Esophagus muscularis mucosa (tissue), 4 donors: ENCODE measurements at places on chromosomes 1 and 21. TPM values are rescaled to one million over a fixed set of nuclear protein-coding genes. Genes with fewer than 3 reads are reported as not detected.

GRCh38 chr21:39971956-39972355, 104.7 kb downstream of the PCP4 start:
- no peak for DNase-seq

DNA sequence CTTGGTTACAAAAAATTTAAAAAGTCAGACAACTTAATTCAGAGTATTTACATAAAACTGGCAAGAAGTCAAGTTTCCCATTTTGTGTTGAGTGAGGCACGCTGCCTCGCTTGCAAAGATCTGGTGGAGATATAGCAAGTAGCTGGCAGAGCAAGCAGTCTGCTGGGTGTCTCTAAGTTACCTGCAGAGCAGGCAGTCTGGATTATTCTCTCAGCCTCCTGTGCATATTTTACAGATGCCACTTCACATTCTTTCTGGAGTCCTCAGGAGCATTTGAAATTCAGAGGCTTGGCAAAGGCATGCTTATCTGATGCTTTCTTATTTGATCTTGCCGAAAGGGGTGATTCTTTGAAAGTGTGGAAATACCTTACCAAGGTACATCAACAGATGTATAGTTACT, 640.4 kb upstream of the ADGRL4 start:
- DNase-seq = no peak

GRCh38 chr1:36253161-36253862, 29.1 kb downstream of the THRAP3 start:
- no peak for DNase-seq

GRCh38 chr1:92276082-92276481, 22.7 kb downstream of the GLMN start:
- no peak for DNase-seq

GRCh38 chr1:214369364-214369763, 88.4 kb downstream of the SMYD2 start:
- no peak for DNase-seq

DNA sequence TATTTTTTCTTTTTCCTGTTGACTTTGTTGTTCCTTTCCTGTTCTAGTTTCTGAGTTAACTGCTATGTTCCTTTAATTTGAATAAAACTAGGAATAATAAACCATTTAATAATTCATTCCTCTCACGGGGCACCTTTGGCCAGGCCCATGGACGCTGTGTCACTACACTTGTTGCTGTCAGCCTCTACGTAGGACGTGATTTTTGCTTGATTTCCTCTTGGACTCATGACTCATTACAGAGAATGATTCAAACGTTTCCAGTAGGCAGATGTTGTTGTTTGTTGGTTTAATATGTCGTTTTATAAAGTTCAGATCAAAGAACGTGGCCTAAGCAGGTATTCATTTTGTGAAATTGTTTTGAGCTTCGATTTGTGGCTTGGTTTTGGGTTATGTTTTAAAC, 9.1 kb upstream of the SLC19A1 start:
- DNase-seq = no peak

DNA sequence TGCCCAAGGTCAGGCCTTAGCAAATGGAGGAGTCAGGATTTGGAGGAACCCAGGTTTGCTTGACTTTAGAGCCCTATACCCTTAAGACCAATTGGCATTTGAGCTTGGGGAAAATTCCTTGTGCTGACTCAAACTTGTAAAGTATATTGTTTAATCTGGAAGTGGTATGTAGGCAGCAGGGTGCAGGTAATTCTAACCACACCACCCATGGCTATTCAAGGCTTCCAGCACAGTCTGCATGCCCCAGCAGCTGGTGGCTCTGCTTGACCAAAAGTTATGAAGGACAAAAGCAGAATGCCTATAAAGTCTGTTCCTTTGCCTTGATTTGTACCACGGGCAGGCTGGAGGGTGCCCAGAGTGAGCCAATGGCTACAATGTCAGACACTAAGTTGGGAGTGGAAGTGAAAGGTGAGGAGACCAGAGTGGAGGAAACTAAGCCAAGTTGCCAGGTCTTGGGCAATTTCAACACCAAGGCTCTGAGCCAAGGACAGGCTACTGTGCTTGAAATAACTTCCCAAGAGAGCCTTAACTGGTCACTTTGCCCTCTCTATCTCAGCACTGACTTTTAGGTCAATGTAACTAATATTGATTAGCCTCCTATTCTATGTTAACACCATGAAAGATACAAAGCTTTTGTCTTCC, 4.7 kb upstream of the G0S2 start:
- no peak for DNase-seq

GRCh38 chr1:27752360-27752759, 20.7 kb upstream of the STX12 start:
- DNase-seq = no peak

- DNase-seq = no peak
These were observed 13.8 kb downstream of the USP25 start for GRCh38 chr21:15743593-15743992.

DNA sequence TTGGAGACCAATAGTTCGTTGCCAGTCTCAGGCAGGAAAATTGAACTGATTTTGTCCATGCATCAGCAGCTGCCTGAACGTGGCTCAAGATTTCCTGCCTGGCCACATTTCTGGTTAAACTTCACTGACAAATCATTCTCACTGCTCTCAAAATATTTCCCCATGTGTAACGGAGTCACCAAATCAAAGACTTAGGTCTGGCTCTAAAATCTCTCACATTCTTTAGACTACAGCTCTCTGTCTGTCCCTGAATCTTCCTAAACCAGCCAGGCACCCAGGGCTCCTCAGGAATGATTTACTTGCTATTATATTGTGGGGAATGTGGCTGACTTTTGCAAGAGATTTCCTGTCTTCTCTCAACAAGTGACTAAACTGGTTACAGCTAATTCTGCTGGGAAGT, 49.2 kb upstream of the GJA8 start:
- DNase-seq = no peak

GRCh38 chr1:21048462-21048861, 128.2 kb downstream of the EIF4G3 start:
- DNase-seq = no peak

DNA sequence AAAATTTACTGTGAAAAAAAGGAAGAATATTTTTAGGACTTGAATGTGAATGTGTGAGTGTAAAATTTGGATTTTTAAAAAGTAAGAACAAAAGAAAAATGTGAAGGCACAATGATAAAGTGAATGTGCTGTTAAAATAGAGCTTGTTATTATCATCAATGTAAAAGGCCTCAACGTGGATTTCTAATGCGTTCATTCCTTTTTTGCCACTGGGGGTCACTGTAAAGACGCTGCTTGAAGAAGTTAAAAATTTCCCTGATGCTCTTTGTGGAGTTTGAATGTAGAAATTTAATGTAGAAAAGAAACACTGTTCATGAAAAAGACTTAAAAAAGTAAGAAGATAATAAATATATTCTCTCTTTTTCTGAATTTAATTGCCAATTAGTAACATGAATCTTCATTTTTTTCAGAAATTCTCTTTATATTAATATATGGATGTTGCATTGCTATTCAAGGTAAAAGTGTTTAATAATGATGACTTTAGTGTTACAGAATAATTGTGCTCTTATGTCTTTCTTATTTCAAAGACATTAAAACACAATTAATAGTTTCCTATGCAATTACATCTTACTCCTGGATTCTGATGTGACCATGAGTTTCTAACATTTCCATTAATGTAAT, 161.5 kb downstream of the DNM3 start:
- no peak for DNase-seq

DNA sequence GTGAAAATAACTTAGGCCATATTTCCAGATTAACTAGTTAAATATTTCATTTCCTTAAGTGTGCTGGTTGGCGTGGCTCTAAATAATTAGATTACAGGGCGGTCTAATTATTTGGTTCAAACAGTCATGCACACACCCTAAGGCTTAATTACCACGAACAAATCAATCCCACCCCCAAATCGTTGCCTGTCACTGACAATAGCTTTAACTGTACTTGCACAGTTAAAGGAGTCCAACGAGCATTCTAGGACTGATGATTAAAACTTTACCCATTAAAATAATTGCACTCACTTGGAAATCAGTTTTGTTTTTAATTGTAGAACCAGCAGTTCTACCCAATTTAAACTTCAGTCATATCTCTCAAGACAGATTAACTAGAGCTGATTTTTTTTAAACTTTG, 1.5 kb upstream of the POU2F1 start:
- DNase-seq = no peak

- no peak for DNase-seq
These were observed 10.1 kb downstream of the FMO5 start for GRCh38 chr1:147214842-147215539.

GRCh38 chr1:226017070-226017469, 17.9 kb upstream of the SDE2 start:
- no peak for DNase-seq

- DNase-seq = no peak
These were observed 31.9 kb downstream of the KIF14 start for GRCh38 chr1:200588698-200589097.

- peak; percentile 68 for DNase-seq
These were observed 55.5 kb upstream of the DNAJC6 start for GRCh38 chr1:65253800-65254319.

DNA sequence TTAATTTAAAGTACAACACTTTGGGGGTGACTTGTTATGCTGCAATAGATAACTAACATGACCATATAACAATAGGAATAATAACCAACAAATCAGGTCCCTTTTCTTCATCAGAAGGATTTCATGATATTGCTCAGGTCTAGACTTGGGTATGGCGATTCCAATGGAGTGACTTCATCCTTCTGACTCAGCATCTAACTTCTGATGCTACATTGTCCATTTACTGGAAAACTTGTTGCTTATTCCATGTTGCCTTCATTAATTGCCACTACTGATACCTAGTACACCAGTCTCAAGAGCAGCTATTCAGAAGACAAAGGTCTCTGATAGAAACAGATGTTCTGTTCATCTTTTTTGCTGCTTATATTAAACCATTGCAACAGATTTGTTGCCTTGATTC, 324.3 kb downstream of the TGFB2 start:
- no peak for DNase-seq

- DNase-seq = no peak
These were observed 283.1 kb downstream of the GRIK1 start for GRCh38 chr21:29656504-29657239.

The ADORA1 gene
- 1.1 TPM for total RNA-seq

The KIAA0040 gene
- 47.6 TPM for total RNA-seq

The RNU1-4 gene
- total RNA-seq = not detected

The SH3D21 gene
- total RNA-seq = 0.50 TPM

The BGLAP gene
- not detected for total RNA-seq

The BEND5 gene
- total RNA-seq = 3.7 TPM

The ZFP69B gene
- total RNA-seq = 0.83 TPM

The FAM229A gene
- total RNA-seq = 4.0 TPM

The LORICRIN gene
- total RNA-seq = not detected

The FYB2 gene
- not detected for total RNA-seq

The OMA1 gene
- total RNA-seq = 53.6 TPM
